ENCODE measurements at places on chromosomes 5 and 9.

GRCh38 chr9:34974664-34975063, 14.9 kb upstream of the DNAJB5 start:
- DNase-seq = no peak

DNA sequence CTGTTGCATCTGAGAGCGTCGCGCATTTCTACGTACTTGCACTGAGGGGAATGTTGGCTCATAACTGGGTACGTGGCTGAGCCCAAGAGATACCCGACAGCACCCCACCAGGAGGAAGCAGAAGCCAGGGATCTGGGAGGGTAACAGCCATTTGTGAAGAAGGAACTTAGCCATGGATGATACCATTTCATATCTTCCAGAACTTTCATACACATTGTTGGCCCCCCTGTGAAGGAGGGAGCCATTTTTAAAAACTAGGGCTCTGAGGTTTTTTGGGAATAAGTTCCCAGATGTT, 101.4 kb upstream of the SLC44A1 start:
- DNase-seq = no peak

DNA sequence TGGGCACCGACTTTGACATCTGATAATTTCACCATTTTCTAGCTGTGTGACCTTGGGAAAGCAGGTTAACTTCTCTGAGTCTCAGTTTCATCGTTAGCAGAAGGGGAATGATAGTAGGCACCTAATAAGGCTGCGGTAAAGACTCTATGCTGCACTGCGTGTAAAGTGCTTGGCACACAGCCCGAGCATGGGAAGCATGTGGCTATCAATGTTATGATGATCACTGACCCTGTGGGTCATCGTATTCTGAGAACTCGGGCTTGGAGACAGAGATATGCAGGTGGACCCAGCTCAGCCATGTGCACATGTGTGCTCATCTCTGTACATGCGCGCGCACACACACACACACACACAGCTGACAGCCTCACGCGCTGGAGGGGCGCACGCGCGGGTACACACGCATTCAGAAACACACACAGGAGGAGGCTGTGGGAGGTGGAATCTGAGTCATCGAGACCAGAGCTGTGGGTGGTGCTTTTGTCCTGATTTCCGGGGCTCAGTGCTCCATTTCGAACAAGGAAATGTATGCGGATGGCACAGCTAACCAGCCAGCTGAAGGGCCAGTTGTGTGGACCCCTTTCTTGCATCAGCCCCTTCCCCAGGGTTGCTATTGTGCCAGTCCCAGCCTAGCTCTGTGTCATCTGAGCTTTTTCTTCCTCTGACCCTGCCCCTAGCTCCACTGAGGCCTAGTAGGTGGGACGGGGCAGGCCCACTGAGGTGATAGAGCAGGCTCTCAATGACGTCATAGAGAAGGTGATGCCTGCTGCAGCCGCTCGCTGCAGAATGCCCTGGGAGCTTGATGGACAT, 11.1 kb upstream of the ARAP3 start:
- no peak for DNase-seq

DNA sequence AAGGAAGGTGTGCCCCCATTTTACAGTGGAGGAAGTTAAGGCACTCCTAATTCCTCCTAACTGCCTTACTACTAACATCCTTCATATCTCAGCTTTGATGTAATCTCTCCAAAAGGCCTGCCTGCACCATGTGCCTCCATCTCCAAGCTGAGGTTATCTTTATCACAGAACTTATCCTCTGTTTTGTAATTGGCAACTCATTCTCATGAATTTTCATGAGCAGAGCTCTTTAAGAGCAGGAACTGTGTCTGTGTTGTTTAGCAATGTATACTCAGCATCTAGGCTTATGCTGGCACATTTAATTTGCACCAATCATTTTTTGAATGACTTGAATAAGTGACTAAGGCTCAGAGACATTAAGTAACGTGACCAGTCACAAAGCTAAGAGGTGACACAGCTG, 147.9 kb upstream of the VLDLR start:
- no peak for DNase-seq

DNA sequence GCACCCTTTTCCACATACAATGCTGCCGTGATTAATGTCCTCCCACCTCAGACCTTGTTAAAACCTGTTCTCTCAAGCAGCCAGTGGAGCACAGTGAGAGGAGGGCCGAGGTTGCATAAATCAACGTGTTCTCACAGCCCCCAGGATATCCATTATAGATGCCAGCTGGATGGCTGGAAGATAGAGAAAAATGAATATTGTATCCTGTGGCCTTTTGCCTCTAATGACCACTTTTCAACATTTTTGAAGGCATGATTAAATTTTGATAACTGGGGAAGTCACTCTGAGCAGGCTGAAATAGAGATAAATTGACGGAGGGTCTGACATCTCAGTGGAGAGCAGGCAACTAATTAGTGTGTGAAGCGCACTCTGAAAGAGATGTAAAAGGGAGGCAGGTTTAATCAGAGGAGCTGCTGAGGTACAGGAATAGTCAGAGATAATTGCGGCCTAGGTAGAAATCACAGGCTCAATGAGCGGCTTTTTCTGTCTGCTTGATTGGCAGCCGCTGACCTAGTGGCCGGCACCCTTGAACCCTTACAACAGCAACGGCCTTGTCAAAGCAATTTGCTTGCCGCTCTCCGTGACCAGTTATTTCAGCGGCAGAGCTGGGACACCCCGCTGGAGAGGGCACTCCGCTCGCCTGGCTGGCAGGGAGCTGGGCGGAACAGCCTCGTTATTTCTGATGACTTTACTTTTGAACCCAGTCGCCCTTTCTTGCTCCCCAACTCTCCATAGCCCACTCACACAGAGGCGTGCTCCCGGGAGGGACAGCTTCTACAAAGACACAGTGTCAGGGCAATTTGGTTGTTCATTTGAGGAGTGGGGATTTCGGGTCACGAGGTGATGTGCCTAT, 560.7 kb downstream of the PSAT1 start:
- DNase-seq = no peak

GRCh38 chr9:78097541-78097940, 65.9 kb upstream of the GNAQ start:
- no peak for DNase-seq

GRCh38 chr5:113150821-113151220, 174.2 kb downstream of the DCP2 start:
- no peak for DNase-seq

DNA sequence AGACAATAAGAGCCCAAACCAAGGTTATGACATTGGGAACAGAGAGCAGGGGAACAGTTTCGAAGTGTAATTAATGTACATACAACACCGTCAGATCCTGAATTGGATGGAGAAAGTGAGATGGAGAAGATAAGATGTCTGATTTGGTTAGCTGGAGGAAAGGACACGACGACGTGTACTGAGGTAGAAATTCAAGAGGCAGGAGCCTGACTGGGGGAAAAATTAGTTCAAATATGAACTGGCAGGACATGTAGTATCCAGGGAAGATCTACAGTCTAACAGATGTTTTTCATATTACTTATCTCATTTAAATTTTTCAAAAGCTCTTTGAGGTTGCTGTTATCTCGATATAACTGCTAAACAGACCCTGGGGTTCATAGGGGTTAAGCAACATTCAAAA, 114.7 kb downstream of the TMEM232 start:
- DNase-seq = no peak

- no peak for DNase-seq
Observed at GRCh38 chr5:44336708-44337107, 52.5 kb downstream of the FGF10 start.

DNA sequence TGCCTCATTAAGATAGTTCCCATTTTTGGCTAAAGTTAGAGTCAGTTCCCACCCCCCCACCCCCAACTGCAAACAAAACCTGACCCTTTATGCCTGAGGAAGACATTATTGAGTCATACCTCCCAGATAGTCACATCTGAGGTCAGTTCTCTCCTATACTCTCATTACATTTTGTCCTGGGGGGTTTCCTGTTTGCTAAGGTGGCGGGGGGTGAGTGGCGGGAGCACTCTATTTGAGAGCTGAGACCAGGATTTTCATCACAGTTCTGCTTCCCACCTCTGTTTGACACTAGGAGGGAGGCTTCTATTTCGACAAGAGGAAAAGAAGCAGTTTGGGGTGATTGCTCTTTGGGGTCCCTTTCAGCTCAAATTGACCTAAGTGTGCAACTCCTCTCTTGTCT, 59.4 kb upstream of the ICE1 start:
- DNase-seq = no peak

DNA sequence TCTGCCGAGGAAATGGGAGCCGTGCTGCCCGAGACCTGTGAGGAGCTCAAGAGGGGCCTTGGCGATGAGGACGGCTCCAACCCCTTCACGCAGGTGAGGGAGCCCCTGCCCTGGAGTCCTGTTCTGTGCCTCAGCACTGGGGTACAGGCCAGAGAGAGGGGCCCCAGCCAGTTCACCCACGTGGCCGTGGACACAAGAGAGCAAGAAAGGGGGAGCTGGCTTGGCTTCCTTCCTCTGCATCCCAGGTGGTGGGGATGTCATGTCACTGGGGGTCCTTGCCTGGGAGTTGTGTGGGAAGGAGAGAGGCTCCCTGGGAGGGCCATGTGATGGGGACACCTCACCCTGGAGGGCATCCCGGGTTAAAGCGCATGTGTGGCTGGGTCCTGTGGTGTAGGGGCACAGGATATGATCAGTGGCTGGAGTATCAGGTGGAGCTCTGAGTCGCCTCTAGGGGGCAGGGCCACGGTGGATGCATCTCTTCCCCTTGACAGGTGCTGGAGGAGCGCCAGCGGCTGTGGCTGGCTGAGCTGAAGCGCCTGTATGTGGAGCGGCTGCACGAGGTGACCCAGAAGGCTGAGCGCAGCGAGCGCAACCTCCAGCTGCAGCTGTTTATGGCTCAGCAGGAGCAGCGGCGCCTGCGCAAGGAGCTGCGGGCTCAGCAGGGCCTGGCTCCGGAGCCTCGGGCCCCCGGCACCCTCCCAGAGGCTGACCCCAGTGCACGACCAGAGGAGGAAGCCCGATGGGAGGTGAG, 7.5 kb downstream of the N4BP3 start:
- peak; percentile 96 for DNase-seq

- DNase-seq = peak; percentile 99
Observed at GRCh38 chr5:146203011-146203871, at the start of gene RBM27. RBM27 (plus strand) TSS chr5:146203605; CDS start chr5:146203766, 161 bp downstream.

- DNase-seq = no peak
Observed at GRCh38 chr5:102867992-102868662, 113.0 kb downstream of the PAM start.

DNA sequence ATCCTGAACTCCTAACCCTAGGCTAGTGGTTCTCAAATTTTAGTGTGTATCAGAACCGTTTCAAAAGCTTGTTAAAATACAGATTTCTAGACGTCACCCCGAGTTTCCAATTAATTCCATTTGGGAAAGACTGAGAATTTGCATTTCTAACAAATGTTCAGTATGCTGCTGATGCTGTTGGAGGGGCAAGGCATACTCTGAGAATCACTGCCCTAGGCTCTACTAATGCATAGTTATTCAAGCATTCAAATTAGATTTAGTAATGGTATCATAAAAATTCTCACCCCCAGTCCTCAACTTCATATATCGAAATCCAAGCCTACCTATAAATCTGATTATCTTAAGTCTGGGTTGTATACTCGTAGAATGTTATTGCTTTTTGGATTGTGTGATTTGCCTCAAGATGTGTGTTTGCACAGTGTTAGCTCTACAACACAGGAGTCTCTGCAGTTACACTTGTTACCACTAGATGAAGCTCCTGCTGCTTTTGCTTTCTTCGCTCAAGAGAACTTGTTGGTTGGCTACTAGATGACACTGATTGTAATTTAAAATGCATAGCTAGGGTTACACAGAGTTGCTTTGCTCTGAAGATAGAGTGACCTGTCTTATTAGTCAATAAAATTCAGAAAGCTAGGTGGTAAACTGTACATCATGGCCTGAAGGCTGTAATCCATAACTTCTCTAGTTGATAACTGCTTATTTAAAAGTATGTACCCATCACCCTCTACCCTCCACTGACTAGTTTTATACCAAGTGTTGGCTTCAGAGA, 7.5 kb upstream of the ERAP2 start:
- peak; percentile 42 for DNase-seq

DNA sequence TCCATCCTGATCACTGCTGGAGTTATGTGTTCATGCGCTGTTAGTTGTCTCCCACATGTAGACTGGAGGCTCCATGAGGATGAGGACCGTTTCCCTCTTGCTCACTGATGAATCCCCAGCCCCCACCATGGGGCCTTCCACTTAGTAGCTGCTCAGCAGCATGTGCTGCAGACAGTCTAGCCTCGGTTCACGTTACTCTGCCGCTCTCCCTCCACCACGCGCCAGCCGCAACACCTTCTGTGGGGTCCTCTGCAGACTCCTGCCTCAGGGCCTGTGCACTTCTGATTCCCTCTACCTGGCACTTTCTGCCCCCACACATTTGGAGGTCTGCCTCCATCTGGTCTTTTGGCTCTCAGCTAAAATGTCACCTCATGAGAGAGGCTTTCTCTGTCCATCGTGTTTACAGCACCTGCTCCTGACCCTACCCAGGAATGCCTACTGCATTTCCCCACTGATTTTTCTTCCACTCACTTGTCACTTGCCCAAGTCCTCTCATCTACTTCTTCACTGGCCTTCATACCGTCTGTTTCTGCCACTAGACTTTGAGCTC, 36.3 kb downstream of the STK10 start:
- no peak for DNase-seq

GRCh38 chr5:133599600-133599999, 12.7 kb downstream of the FSTL4 start:
- DNase-seq = no peak

- no peak for DNase-seq
Observed at GRCh38 chr9:136599811-136600660, 54.2 kb upstream of the NOTCH1 start.

DNA sequence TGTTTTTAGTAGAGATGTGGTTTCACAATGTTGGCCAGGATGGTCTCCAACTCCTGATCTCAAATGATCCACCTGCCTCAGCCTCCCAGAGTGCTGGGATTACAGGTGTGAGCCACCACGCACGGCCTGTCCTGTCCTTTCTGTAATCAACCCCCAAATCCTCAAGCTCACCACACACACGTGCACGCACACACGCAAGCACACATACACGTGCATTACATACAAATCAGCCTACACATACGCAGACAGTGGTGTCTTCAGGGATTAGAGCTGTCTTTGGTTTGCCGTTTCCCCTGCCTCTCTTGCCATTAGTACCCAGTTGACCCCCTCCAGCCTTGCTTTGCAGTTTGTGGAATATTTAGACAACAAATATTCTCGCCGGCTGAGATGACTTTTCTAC, 6.5 kb downstream of the GLT6D1 start:
- no peak for DNase-seq

GRCh38 chr9:86594724-86595123, 240.5 kb upstream of the TUT7 start:
- no peak for DNase-seq

- DNase-seq = no peak
Observed at GRCh38 chr9:15725953-15726352, 173.1 kb downstream of the CCDC171 start.
